Epithelial cell of umbilical artery (primary cell): ENCODE measurements at places on chromosomes 12 and 14. TPM values are rescaled to one million over a fixed set of nuclear protein-coding genes. Genes with fewer than 3 reads are reported as not detected.

ABCC9 gene
- total RNA-seq: under 0.01 and 0.15 TPM in 2 replicates

FAIM2 gene
- total RNA-seq: under 0.01 and 0.15 TPM in 2 replicates

PMCH gene
- total RNA-seq: 0.32 and 0.61 TPM in 2 replicates

HVCN1 gene
- 3.6 and 7.4 TPM in 2 replicates for total RNA-seq

STYX gene
- total RNA-seq: 25.7 TPM in 2 replicates

TAS2R20 gene
- total RNA-seq: 1.6 and 2.4 TPM in 2 replicates

PRB2 gene
- not detected in 2 replicates for total RNA-seq

GPR135 gene
- total RNA-seq: 0.61 and 0.97 TPM in 2 replicates
